ENCODE measurements at places on chromosomes 2 and 18.
A peak's percentile ranks its signal among the peaks of the same experiment; 100 is the strongest.

DNA sequence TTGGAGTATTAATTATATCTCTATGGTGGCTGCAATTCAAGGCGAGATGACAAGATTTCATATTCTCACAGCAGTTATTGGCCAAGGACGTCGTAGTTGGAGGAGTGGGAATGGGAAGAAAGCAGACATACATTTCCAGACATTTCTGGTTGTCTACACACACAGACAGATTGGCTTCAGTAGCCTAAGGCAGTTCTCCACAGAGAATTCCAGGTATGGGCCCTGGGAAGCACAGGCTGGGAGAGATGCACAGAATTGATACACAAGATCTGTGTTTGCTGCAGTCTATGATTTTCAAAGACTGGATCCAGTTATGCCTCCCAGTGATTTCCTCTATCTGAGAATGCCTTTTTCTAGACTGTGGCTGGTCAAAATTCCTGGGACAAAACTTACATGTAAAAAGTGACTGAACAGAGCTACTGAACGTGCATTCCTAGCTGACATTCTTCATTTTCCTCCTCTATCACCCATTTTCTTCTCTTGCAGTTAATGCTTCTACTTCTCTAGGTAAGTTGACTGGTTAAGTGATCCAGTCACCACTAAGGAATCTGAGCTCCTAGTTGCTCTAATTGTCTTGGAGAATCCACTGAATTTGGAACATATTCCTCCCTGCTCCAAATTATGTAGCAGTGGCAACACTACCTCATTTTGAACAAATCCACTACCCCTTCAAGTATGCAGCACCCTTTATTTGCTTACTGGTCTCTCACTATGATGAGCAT, 386.7 kb upstream of the CDH7 start:
- no peak for DNase-seq

DNA sequence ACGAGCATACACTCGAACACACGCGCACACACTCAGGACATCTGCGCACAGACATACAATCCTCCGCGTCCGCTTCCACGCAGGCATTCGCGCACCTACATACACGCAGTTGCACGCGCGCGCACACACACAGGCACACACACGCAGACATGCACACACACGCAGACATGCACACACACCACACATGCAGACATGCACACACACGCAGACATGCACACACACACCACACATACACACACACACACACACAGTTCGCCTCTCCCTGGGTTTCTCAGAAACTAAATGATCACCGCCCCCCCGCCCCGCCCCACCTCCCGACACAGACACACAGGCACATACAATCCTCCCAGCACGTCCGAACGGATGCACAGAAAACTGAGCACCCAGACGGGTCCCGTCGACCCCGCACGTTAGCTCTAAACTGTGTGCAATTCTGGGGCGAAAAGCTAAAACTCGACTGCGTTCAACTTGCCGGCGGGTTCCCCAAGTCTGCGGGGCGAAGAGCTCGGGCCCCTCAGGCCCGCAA, 1.0 kb downstream of the EPHA4 start:
- DNase-seq: peak; percentile 8

GRCh38 chr2:151087377-151087776, 174.3 kb downstream of the RBM43 start:
- DNase-seq: no peak

DNA sequence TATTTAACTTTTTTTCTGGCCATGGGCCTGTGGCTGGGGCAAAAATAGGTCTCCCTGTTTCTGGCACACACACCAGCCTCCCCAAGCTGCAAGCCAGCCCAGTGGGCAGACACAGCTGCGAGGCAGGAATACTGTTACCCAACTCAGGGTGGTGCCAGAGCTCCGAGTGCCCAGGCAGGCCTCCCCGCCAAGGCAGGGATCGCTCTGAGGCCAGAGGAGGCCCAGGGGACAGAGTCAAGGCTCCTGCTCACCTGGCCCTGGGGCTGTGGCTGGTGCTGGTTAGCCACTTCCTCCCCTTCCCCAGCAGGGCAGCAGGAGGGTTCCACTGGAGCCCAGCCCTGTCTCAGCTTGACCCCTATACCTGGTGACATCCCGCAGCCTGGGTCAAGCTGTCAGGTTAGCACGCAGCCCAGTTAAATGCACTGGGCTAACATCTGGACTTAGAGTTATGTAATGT, 67.1 kb upstream of the EPAS1 start:
- peak; percentile 10 for DNase-seq

- DNase-seq: no peak
These were observed 2.4 kb downstream of the FTCDNL1 start for GRCh38 chr2:199848389-199849130.

DNA sequence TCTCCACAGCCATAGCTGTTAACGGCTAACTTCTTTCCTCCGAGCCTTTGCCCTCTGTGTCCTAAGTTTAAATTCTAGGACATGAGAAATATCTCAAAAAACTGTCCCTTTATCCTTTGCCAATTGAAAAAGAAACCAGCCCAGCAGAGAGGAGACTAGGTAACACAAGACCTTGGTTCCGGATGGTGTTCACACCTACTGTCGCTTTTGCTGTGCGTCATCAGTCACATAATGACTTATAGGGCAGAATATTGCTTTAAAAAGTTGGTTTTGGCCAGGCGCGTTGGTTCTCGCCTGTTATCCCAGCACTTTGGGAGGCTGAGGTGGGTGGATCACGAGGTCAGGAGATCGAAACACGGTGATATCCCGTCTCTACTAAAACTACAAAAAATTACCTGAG, 66.2 kb downstream of the SP3 start:
- DNase-seq: no peak

DNA sequence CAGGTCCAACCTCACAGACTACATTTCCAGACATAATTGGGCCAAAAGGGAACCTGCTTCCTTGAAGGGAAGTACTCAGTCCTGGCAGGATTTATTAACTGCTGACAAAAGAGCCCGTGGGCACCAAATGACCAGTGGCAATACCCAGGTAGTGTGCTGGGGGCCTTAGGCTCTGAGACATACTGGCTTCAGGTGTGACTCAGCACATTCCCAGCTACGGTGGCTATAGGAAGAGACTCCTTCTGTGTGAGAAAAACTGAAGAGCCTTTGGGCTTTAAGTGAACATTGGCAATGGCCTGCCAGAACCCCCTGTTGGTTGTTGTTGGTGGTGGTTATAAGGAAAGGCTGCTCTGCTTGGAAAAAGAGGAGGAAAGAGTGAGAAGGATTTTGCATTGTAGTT, 401.8 kb downstream of the KCNJ3 start:
- no peak for DNase-seq

DNA sequence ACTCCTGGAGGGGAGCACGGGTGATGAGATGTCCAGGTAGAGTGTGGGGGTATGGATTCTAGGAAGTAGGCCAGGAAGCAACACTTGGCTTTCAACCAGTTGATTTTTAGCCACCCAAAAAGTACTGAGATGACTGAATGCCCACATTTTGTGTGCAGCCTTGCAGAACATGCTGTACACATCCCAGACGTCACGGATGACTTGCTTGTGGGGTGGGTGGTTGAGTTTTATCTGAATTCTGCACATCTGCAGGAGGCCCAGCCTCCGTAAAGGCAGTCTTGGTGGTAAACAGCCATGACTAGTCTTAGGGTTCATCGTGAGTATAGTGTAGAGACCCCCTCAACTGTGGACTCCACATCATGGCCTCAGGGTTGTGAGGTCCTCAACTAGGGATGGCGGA, 53.3 kb upstream of the CCDC195 start:
- no peak for DNase-seq

DNA sequence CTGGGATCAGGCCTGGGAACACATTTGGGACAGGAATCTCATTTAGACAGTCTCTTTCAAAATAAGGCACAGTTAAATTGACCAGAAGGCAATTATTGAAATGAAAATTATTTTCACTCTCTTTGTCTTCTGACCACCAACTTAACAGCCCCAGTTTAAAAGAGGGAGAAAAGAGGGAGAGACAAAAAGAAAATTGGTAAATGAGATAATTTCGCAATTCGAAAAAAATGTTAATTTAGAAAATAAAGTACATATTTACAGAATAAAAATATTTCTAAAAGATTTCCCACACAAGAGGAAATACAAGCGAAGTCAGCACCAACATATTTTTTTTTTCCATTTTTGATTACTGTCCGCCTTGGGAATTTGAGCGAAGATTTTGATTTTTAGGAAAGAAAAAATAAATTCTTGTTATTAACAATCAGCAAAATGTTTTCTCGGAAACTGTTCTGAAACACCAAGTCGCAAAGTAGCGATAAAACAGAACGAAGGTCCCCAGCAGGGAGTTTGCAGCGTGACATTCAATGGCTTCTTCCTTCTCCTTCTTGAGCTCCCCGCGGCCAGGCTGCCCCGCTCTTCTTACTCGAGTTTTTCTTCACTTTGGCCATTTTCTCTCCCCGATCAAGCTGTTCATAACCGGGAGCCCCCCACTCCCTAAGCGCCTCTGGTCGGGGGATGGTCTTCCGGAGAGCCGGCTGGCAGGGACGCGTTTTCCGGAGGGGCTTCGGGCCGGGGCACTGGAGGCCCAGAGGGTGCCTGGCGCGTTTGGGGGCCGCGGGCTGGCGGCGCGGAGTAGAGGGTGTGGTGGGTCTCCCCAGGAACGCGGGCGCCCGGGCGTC, 5.0 kb downstream of the SP9 start:
- no peak for DNase-seq

DNA sequence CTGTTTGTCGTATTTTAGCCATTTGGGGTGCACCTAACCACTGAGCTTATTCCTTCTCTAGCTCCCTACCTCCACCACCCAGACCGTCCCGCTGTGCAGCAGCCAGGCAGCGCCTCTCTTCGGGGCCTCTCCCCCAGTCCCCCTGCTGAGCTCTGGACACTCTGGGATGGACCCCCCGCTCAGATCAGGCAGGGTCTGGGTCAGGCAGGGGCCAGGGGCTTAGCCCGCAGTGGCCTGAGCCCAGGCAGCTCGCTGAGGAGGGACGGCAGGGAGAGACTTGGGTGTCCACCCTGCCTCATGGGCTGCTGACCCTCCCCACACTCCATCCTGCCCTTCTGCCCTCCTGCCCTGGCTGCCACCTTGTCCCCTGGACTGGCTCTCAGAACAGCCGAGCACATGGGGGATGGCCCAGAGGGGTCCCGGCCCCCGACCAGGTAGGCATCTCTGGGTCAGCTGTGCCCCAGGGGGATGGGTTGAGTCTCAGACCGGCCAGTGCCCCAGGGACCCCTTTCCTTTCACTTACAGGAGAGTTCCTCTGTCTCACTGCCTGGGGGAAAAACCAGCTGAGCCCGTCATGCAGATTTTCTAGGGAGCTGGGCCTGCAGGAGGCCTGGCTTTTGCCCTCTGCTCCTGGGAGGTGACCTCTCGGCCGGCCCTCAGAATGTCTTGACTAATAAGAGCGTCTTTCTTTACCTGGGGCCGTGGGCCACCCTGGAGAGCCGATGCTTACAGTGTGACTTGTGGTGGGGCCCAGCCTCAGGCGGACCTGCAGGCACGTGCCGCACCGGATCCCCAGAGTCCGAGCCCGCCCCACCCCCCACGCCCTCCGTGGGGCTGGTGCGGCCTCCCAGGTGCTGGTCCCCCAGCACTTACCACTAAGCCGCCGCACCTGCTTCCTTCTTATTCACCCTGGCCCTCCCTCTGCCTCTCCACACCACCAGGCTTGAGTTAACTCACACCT, 22.8 kb upstream of the PXDN start:
- DNase-seq: no peak

GRCh38 chr2:25698752-25699151, 25.4 kb upstream of the DTNB start:
- DNase-seq: no peak

DNA sequence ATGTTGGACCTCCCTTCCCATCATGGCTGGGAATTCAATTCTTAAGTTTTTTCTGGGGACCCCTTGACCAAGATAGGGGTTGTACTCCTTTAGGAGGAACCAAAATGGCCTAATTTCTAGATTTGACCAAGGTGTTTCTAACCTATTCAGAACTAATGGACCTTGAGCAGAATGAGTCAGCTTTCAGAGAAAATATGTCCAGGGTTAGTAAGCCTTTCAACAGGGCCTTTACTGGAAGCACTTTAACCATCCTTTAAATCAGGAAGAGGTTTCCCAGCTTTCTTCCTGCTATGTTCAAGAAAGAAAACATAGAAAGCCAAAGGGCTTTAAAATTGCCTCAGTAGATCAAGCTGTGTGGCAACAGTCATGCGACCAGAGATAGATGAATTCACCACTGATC, 1184.9 kb upstream of the ACVR2A start:
- DNase-seq: no peak

- DNase-seq: no peak
These were observed 42.2 kb downstream of the RAD51AP2 start for GRCh38 chr2:17476064-17476463.

- no peak for DNase-seq
These were observed 45.4 kb downstream of the TTN start for GRCh38 chr2:178761759-178762371.

GRCh38 chr2:191901031-191901430, 54.1 kb upstream of the CAVIN2 start:
- no peak for DNase-seq

GRCh38 chr2:41510108-41510507, 537.7 kb upstream of the PKDCC start:
- DNase-seq: no peak

GRCh38 chr2:170265321-170265720, 87.4 kb downstream of the MYO3B start:
- DNase-seq: no peak

DNA sequence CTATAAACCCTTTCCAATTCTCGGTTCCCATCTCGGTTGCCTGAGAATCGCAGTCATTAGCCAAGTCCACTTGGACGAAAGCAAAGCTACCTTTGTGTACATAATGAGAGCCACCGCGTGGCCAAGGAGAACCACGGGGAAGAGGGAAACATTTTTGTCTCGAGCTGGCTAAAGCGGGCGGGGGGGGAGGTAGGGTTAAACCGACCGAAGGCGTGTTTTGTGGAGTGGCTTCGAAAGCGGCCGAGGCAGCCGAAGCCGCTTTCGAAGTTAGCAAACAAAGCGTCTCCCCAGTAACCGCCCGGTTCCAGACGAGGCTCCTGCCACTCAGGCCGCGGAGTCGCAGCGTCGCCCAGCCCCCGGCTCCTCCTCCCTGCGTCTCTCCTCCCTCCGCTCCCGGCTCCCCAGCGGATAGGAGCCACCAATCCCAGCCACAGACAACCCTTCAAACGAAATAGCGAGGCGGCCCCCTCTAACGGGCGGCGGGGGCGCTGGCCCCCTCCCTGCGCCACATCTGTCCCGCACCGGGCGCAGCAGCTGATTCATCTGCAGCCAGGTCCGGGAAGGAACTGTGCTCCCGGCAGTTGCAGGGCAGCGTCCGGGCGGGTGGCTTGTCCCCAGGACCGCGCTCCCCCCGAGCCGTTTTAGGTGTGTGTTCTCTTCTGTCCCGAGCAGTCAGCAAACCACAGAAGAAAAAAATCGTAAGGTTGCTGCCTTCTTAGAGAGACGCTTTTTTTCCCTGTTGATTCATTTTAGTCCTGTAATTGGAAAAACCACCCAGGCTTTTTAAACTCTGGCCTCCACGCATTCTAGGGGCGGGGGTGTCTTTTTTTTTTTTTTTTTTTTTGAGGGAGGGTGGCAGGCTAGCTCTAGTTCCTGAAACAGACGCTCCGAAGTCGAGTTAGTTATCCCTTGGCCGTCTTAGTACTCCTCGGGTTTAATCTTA, 1.8 kb upstream of the TGIF1 start:
- DNase-seq: peak; percentile 83

Measured in effector memory CD4-positive, alpha-beta T cell (primary cell).